ENCODE measurements at places on chromosomes 1 and 21. TPM values are rescaled to one million over a fixed set of nuclear protein-coding genes. Genes with fewer than 3 reads are reported as not detected.
A peak's percentile ranks its signal among the peaks of the same experiment; 100 is the strongest.

Gene APCS
- not detected for total RNA-seq

DNA sequence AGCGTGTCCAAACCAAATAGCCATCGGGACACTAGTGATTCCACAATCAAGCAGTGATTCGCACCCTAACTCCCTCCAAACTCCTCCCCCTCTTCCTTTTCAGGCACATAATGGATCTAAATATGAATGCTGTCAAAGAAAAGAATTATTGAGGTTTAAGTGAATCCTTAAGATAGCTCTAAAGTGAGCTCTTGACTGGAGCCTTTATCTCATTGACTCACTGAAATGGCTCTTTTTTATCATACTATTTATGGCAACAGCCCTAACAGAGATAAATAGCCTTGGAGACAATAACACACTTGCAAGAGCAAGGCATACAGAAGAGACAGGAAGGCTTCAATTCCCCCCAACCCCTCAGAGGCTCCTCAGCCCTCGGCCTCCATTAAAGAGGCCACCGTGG is 143.3 kb downstream of the PLXNA2 start:
- peak; percentile 6 for DNase-seq

Gene C1orf87
- not detected for total RNA-seq

Gene GBP6
- total RNA-seq, result 0.22 TPM

GRCh38 chr1:22884806-22885530 is 87.7 kb downstream of the LACTBL1 start:
- no peak for DNase-seq

DNA sequence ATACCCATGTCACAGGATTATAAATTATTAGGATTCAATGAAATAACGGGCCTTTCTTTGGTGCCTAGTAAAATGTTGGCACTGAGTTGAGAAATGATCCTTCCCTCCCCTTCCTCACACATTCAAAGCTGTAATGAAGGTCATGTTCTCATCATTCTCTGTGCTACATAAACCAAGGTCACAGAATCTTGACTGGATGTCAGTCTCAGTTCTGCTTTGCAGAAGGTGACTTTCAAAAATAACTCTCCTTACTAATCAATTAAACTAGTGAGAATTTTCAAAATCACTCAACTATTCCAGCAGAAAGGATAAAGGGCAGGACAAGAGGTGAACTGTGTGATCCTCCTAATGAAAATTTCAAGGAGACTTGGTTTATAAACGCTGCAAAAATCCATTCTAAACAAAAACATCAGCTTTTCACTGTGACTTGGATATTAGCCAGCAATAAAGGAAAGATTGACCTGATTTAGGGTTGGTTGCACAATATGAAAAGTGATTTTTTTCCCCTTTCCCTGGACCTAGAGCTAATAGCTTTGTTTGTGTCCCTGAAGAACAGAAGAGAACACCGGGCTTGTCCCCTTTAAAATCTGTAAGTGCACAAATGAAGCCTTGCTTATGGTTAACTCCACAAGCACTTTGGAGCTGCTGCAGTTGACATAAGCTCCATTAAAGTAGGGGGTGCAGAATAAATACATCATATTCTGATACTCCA is 120.1 kb downstream of the SEC16B start:
- no peak for DNase-seq

GRCh38 chr1:182262425-182262824 is 129.2 kb downstream of the GLUL start:
- no peak for DNase-seq

Gene TRNP1
- 3.9 TPM for total RNA-seq

GRCh38 chr1:211329764-211330201 is 3.1 kb downstream of the TRAF5 start:
- DNase-seq, result no peak

- DNase-seq, result no peak
Measured at GRCh38 chr1:37828410-37829074, 20.5 kb upstream of the YRDC start.

GRCh38 chr1:50977575-50978143 is 7.6 kb downstream of the CDKN2C start:
- peak; percentile 77 for DNase-seq

DNA sequence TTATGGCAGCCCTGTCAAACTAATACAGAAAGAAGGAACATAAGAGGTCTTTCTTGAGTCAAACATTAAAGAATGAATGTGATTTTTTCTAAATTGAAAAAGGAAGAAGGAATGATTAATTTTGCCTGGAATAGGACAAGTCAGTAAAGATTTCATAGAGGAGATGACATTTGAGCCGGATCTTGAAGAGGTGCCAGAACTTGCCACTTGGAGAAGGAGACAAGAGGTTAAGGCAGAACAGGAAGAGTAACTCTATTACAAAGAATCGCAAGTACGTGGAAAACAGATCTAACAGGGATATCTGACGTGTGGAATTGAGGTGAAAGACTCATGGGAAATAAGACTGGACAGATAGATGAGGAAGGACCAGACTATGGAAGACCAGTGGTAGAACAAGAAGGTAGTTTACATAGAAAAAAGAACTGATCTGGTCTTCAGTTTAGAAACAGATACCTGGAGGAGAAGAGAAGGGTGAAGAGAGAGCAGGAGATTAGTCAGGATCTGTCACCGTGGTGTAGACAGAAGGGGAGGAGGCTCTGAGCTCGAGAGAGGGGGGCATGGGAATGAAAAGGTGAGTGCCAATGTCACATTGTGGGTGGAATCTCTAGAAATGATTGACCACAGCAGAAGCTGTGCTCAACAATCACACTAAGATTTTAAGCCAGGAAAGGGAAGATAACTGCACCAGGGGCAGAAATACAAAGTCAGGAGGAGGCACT is 32.5 kb downstream of the RHOU start:
- no peak for DNase-seq

DNA sequence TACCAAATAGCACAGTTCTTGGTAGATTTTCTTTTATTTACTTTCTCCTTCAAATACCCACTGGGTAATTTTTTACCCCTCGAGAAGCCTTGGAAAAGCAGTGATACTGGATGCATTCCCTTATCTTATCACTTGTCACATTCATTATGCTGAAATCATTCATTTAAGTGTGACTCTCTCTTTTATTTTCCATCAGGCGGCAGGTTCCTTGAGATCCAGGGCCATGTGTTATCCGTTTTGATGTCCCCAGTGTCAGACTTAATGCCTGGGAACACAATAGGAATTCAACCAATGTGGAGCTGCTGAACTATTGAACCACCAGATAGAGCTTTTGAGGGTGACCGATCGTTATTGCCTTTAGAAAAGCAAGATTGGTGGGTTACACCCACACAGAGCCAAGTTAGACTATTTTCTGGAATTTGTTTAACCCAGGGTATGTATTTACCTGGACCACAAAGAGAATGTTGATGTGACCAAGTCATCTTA is 51.5 kb upstream of the ATP5PO start:
- DNase-seq, result no peak

Gene HAPLN2
- total RNA-seq, result not detected

GRCh38 chr1:36588972-36589371 is 106.3 kb upstream of the CSF3R start:
- no peak for DNase-seq

- DNase-seq, result no peak
Measured at GRCh38 chr1:53893999-53894636, at the start of gene DIO1. TSS of gene DIO1 (plus strand) at chr1:53894187. CDS start at chr1:53894211, 24 bp downstream.

Gene GART
- total RNA-seq, result 114 TPM

DNA sequence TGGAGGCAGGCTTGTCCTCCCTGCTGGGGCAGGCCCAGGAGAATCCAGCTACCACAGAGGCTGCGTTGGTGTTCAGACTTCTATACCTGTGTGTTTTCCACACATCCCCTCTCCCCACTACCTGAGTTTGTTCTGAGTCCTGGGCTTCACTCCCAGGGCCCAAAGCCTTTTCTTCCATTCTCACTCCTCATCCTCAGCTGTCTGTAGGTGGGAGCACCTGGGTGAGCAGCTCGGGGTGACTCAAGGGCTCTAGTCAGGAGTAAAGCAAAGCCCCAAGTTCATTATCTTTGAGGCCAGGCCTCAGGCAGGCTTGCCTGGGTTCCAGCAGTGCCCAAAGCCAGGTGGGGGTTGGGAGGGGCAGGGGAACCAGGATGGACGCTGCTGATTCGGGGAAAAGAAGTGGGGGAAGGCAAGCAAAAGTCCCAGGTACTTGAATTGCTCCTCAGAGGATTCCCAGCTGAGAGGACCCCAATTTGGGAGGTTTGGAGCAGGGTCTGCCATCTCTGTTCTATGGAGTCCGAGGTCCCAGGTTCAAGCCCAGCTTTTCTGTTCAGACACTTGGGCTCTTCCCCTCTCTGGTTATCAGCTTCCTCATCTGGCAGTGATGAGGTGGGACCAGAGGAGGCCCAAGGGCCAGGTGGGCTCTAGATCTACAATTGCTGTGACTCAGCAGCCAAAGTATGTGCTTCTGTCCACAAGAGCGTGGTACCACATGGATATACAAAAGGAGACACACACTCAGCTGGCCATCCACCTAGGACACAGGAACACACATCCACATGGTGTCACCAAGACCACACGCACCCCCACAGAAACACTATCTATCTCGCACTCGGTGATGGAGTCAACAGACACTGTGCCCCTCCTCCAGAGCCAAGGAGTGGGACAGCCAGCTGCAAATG is 5.8 kb upstream of the PTPN7 start:
- DNase-seq, result no peak

DNA sequence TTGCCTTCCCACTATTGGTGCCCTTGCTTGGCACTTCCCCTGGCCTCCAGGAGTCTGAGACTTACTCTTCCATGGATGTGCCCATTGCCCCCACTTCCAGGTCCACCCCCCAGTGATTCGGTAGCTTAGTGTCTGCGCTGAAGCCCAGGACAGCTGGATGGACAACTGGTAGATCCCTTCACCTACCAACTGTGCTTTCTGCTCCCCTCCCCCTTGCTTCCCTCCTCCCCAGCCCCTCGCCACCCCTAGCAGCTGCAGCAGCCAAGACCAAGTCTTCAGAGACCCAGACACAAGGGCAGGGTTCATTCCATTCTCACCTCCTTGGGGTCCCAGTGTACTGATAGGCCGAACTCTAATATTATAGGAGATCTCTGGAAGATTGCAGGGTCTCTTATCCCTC is 6.9 kb downstream of the LMNA start:
- peak; percentile 1 for DNase-seq

DNA sequence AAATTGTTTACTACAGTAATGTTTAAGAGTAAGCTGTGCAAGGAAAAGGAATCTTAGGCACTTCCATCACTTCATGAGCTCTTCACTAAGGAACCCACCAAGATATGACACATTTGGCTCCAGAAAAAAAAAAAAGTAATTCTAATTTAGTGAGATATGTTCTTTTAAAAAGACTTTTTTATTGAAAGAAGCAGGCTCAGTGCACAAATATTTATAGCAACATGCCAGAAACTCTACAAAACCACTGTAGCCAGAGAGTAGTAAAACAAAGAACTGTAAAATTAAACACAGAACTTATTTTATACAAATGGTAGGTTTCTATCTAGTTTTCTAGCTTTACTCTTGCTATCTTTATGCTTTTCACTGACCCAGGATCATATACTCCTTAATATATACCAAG is 434.6 kb upstream of the ADGRL2 start:
- DNase-seq, result no peak

Gene C1QA
- total RNA-seq, result not detected

DNA sequence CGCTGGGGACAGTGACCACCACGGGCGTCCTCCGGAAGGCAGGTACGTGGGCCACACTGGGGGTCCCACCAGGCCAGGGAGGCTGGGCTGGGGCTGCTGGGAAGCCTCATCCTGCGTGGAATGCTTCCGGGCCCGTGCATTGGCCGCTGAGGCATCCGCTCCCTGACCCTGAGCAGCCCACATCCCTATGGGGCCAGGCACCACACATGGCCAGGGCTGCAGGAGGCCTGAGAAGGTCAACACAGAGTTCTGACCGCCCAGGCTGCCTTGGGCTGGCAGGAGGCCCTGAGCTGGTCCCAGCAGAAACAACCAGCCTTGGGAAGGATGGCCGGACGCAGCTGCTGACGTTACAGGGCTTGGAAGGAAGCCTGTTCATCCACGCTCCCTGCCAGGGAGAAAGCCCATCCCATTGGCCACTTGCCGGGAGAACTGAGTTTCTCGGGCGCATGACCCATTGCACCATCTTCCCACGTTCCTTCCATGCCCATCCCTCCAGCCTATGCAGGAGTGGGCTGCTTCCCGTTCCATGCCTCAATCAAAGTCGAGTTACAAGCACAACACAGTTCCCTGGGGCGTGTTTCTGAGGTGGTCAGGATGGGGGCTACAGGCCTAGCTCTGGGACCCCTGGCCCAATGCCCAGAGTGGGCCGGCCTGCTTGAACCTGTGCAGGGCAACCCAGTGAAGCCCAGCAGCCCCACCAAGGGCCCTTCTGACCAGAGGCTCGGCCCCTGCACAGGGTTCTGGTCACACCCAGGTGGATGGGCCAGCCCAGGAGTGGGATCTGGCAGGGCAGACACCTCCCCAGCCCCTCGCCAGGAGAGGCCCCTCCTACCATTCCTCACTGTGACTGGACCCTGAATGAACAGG is 31.7 kb downstream of the TRIM11 start:
- DNase-seq, result peak; percentile 53

Gene CA6
- total RNA-seq, result not detected

DNA sequence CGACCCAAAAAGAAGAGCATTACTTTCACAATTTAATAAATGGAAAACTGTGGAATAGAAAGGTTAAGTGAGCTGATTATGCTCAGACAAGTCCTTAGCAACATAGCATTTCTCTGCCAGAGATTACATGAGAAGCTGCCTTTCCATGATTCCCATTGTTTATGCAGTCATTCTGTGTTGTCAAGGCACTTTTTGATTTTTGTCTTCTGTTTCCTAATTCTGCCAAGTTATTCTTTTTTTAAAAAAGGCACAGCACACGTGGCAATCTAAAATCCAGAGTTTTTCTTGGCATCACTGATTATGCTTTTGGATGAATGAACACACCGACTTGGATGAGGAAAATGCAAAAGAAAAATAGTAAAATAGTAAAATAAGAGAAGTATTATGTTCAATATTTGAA is 185.0 kb downstream of the RGS7 start:
- no peak for DNase-seq

DNA sequence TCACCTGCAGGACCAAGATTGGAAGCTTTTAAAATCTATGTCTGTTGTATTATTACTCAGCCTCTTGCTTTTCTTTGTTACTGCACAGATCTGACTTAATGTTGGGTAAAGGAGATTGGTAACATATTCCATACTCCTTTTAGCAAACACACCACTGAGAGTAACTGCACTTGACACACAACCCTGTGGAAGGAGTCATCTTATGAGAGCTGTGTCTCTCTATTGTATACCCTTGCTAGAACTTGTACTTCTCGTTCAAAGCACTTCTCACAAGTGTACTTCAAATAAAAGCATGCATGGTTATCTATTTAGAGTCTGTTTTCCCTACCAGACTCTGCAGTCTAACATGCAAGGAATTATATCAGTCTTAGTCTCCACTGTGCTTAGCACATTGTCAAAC is 813.4 kb downstream of the ADGRL2 start:
- no peak for DNase-seq

DNA sequence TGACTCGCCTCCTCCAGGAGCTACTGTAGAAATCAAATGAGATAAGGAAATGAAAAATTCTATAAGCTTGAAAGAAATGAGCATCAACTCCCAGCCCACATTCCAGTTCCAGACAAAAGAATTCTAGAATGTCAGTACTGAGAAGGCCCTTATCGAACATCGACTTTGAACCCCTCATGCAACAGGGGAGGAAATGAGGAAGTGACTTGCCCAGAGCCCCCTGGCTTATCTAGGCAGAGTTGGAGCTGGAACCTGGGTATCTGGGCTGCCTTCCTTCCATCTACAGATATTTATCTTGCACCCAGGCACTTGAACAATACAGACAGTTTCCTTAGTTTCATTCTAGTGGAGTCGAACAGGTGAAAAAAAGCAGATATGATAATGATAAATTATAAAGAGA is 22.3 kb downstream of the MECR start:
- DNase-seq, result no peak

Gene UCK2
- 40.4 TPM for total RNA-seq

Measured in M059J (cell line).